ENCODE measurements at places on chromosomes 1 and 21. TPM values are rescaled to one million over a fixed set of nuclear protein-coding genes. Genes with fewer than 3 reads are reported as not detected.
A peak's percentile ranks its signal among the peaks of the same experiment; 100 is the strongest.

Gene SPRR4
- not detected for total RNA-seq

Gene PTGS2
- not detected for total RNA-seq

Gene C1orf87
- not detected for total RNA-seq

- no peak for DNase-seq
- no peak overlapping the region for H3K4me3 ChIP-seq
- H3K4me1 ChIP-seq = no peaks in the 10 kb centered on the region
- no peaks in the 10 kb centered on the region for H3K36me3 ChIP-seq
Observed at GRCh38 chr1:220511785-220512184, 16.2 kb upstream of the MARK1 start.

DNA sequence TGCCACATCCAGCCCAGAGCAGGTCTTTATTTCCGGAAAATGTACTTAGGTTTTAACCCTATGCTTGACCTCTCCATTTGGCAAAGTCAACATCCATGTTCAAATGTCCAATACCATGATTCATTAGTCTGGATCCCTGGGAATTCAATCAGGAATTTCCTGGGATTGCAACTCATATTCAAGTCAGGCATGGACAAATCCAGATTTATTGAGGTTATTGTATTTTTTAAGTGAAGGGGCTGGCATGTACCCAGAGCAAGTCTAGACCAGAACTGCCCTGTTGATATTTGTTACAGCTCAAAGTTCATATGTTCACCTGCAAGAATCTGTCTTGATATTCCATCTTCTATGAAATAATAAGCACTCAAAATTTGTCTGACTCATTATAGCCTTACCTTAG, 521.1 kb downstream of the ADGRL2 start:
- no peaks in the 10 kb centered on the region for H3K4me1 ChIP-seq
- no peak overlapping the region for H3K4me3 ChIP-seq
- no peak for DNase-seq
- H3K27ac ChIP-seq = no peak overlapping the region
- no peaks in the 10 kb centered on the region for H3K27me3 ChIP-seq

DNA sequence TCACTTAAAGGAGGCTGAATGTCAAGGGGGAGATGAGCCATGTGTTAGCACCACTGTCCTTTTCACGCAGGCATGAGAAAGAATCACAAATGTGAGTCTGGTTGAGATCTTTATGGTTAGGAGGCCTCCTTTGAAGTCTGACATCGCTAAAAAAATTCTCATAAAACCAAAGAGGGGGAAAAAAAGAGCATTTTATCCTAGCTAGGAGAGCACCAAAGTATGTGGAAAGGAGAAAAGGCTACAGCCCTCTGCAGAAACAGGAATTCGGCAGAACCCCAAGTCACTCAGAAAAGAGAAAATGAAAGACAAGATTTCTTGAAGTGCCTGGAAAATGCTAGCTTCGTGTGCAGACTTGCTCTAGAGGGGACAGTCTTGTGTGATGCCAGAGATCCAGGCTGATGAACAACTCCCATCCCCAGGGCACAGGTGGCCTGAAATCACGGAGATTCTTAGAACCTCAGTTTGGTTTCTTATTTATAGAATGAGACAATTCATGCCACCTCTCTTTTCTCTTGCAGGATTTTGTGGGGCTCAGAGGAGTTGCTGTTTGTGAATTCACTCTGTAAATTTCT, 61.5 kb downstream of the RUNX1 start:
- peaks cover 5% of the 10 kb centered on the region for H3K36me3 ChIP-seq
- H3K4me1 ChIP-seq = peaks cover 85% of the 10 kb centered on the region
- H3K4me3 ChIP-seq = peak overlapping the region; percentile 26
- DNase-seq = peak; percentile 24

- no peak for DNase-seq
- no peaks in the 10 kb centered on the region for H3K36me3 ChIP-seq
- no peak overlapping the region for H3K27ac ChIP-seq
- H3K27me3 ChIP-seq = no peaks in the 10 kb centered on the region
- no peak overlapping the region for H3K4me3 ChIP-seq
- no peaks in the 10 kb centered on the region for H3K4me1 ChIP-seq
Observed at GRCh38 chr1:116677474-116678062, 10.0 kb upstream of the IGSF3 start.

GRCh38 chr21:43283136-43283924, 114.5 kb downstream of the CRYAA start:
- no peak for DNase-seq
- no peaks in the 10 kb centered on the region for H3K36me3 ChIP-seq
- H3K27ac ChIP-seq = no peak overlapping the region
- H3K4me1 ChIP-seq = peaks cover 3% of the 10 kb centered on the region
- no peaks in the 10 kb centered on the region for H3K27me3 ChIP-seq
- no peak overlapping the region for H3K4me3 ChIP-seq

GRCh38 chr1:111592389-111593361, 26.9 kb upstream of the RAP1A start:
- peak overlapping the region; percentile 62 for H3K27ac ChIP-seq
- peak overlapping the region; percentile 29 for H3K4me3 ChIP-seq
- H3K36me3 ChIP-seq = no peaks in the 10 kb centered on the region
- no peaks in the 10 kb centered on the region for H3K27me3 ChIP-seq
- peak; percentile 46 for DNase-seq
- H3K4me1 ChIP-seq = peaks cover 55% of the 10 kb centered on the region

- H3K4me3 ChIP-seq = no peak overlapping the region
- no peak overlapping the region for H3K27ac ChIP-seq
- no peak for DNase-seq
- H3K36me3 ChIP-seq = no peaks in the 10 kb centered on the region
Observed at GRCh38 chr21:43919871-43920801, 55.1 kb downstream of the AGPAT3 start.

- H3K4me1 ChIP-seq = no peaks in the 10 kb centered on the region
- no peak for DNase-seq
- H3K27ac ChIP-seq = peak overlapping the region; percentile 63
- H3K4me3 ChIP-seq = peak overlapping the region; percentile 72
- no peaks in the 10 kb centered on the region for H3K36me3 ChIP-seq
Observed at GRCh38 chr1:150068109-150068435, 496 bp downstream of the VPS45 start.

DNA sequence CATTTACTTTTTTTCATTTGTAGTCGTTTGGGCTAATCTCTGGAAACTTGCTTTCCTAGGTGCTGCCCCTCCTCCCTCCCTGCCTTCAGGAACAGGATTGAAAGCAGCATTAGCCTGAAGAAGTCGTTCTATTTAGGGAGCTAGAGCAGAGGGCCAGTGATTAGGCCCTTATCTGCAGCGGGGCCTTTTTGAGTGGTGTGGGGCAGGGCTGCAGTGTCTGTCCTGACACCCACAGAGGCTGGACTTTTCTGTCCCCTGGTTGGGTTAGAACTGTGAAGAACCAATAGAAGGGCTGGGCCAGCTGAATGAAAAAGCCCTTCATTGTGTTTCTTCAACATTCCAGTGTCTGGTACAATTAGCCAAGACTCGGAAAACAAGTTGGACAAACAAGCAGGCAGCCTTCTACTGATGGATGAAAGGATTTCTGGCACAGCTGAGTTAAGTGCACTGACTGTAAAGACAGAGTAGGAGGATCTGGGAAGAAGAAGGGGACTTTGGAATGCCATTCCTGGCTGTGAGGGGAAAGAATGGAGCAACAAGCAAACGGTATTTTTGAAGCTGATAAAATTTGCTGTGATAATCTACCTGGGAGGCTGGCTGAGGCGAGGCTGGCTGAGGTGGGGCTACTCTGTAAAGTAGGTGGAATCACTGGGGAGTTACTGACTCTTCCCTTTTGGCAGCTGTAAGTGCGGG, 9.7 kb downstream of the MACF1 start:
- H3K27me3 ChIP-seq = no peaks in the 10 kb centered on the region
- H3K4me3 ChIP-seq = no peak overlapping the region
- peaks cover 19% of the 10 kb centered on the region for H3K4me1 ChIP-seq
